ENCODE measurements at places on chromosomes 3 and 15.

DNA sequence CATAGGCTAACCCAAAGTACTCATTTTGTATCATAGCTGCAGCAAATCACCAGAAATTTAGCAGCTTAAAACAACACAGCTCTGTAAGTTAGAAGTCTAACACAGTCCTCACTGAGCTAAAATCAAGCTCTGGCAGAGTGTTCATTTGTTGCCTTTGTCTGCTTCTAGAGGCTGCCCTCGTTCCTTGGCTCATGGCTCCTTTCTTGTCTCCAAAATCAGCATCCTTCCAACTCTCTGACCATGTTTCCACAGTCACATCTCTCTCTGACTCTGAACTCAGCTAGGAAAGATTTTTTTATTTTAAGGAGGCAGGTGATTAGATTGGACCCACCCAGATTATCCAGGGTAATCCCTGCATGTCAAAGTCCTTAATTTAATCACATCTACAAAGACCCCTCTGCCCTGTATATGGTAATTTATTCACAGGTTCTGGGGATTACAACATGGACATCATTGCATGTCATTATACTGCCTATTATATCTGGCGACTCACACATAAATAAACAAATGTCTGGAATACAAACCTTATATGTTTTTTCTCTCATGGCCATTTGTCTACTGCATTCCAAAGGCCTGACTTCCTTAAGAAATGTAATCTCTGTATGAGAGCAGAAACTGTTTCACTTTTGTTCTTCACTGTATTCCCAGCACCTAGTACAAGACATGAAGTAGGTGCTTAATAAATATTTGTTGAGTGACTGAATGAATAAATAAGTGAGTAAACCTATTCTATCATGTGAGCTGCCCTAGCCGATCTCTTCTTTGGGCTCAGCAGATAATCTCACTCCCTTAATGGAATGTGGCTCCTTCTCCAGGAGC lies 15.1 kb upstream of the UACA start:
- DNase-seq: no peak

DNA sequence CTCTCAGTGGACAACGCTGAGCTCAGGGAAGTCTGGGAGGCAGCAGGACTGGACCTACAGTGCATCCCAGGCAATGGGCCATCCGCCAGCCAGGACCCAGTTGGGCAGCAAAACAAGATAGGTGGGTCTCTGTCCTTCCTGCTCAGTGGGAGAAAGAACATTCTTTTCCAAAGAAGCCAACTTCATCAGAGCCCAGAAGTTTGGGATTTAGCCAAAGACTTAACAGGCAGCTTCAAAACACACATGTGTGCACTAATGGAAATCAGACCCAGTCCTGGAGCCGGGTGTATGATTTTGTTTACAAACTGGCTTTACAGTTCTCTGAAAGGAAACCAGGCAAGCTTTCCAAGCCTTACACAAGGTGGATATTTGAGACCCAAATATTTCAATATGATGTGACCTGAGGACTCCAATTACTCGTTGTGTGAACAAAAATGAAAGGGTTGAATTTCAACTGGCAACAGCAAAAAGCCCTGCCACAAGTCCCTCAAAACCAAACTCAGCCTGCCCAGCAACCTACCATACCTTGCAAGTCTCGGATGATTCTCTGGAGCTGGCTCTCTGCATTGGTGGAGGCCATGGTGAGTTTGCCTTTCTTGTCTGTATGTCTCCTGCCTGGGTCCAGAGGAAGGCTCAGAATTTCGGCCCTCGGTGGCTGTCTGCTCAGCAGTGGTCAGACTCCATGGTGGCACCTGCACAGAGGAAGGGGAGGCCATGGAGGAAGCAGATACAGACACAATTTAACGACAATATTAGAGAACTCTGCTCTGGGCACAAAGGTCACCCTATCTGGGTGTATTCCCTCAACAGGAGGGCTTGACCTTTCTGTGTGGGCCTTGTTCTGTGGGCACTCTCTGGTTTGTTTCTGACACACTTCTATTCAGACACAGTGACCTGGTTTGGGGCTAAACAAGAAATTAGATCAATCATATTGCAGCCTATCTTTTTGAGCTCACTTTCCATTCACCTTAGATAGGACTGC lies 11.0 kb downstream of the FYCO1 start:
- DNase-seq: no peak

DNA sequence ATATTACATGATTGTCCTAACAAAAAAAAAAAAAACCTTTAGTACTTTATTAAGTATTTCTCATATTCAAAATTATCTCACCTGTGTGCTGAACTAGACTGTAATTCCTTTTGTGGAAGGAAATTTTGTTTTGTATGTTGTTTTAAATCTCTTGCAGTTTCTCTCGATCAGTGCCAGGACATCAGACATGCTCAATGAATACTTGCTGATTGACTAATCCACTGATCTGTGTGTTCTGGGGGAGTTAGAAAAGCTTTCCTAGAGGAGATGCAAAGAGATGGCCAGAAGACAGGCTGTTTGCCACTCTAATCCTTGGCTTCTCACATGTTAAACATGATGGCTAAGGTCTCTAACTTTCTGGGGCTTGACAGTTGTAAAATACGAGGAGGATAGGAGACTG lies 233.3 kb upstream of the NR2E3 start:
- no peak for DNase-seq

GRCh38 chr3:101646726-101647125 lies 30.2 kb downstream of the ZBTB11 start:
- no peak for DNase-seq

DNA sequence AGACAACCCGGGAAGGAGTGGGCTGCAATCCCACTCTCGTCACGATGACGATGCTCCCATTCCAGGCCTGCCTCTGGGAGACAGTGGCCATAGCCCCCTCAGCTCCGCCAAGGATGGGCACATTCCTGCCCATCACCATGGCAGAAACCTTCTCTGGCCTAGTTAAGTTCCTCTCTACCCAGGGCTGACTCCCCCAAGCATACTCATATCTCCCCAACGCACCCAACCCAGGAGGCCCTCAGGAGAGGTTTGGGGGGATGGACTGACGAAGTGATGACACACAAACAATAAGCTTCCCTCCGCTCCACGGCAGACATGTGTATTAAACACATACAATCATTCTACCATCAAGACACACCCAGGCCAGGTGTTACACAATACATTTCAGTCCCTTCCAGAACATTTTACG lies 60.1 kb downstream of the VGLL4 start:
- no peak for DNase-seq

GRCh38 chr3:58471025-58471887 lies 20.6 kb upstream of the KCTD6 start:
- peak; percentile 72 for DNase-seq

GRCh38 chr3:307182-307581 lies 110.6 kb downstream of the CHL1 start:
- DNase-seq: no peak
